Cerebellar nuclear complex (tissue), 1 donor: ENCODE measurements at places on chromosomes 2 and 18.

- DNase-seq: no peak
Measured at GRCh38 chr2:218829868-218830451, 1.6 kb downstream of the PRKAG3 start.

DNA sequence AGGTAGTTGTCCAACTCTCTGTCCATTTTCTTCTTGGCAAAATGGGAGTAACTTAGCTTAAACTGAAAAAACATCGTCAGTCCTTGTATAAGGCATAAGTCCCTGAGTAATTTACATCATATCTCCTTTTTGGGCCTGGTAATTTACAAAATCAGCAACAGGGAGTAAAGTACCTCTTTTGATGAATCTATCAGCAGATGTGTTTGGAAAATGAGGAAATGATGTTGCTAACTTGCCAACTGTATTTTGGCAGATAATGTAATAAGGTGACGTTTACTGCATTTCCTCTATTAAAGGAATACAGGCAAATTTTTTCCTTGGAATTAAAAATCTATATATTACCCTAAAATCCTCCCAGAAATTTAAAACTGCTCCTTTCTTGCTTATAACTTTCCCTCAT is 29.2 kb downstream of the ANKRD44 start:
- no peak for DNase-seq

GRCh38 chr2:215973954-215974699 is 39.2 kb downstream of the MREG start:
- DNase-seq: no peak

DNA sequence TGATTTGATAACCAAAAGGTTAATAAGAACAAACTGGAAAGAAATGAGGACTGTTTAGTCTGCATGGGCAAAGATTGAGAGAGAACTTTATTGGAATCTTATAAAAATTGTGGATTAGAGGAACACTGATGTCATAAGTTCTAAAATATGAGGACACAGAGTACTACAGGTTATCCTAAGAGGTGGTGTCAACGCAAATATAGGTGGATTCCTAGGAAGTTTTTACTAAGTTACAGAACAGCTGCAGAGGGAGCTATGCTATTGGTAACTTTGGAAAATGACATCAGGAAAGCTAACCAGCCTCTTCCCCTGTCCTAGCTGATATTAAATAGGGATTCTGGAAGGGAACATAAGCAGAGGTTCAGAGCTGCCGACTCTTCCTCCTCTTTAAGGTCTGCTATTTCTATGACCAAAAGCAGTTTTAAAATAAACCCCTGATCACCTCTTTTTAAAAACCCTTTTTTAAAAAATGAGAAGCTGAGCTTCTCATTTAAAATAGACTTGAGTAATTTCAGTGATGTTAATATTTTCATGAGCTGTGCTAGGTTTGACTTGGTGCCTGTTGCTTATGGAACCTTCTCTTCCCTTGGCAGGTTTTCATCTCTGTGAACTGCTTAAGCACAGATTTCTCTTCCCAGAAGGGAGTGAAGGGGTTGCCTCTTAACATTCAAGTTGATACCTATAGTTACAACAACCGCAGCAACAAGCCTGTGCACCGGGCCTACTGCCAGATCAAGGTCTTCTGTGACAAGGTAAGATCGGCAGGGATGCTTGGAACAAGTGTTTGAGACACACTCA is 34.2 kb downstream of the GRHL1 start:
- no peak for DNase-seq

- DNase-seq: no peak
Measured at GRCh38 chr18:62539284-62540165, 16.7 kb downstream of the ZCCHC2 start.

DNA sequence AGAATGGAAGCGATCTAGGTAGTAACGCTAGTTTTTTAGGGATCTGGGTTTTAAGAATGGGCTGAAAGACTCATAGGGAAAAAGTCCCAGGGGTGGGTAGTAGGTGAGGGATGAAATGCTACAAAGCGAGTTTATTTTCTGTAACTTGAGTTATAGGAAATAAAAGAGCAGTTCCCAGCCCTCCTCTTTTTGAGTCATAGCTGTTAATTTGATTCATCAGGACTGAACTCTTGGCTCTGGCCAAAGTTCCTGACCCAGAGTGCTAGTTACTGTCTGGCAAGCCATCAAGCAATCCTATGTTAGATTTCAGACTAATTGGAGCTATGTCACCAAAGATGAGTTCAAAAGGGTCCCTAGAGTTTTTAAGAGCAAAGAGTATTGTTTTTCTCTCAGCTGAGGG is 17.4 kb upstream of the NOSTRIN start:
- no peak for DNase-seq

DNA sequence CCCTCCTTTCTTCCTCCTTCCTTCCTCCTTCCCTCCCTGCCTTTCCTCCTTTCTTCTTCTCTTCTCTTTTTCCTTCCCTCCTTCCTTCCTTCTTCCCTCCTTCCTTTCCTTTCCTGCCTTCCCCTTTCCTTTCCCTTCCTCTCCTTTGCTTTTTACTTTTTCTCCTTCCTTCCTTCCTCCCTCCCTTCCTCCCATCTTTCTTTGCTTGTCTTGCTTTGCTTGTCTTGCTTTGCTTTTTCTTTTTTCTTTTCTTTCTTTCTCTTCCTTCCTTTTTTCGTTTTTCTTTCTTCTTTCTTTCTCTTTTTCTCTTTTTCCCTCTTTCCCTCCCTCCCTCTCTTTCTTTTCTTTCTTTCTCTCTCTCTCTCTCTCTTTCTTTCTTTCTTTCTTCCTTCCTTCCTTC is 113.0 kb downstream of the NYAP2 start:
- no peak for DNase-seq

DNA sequence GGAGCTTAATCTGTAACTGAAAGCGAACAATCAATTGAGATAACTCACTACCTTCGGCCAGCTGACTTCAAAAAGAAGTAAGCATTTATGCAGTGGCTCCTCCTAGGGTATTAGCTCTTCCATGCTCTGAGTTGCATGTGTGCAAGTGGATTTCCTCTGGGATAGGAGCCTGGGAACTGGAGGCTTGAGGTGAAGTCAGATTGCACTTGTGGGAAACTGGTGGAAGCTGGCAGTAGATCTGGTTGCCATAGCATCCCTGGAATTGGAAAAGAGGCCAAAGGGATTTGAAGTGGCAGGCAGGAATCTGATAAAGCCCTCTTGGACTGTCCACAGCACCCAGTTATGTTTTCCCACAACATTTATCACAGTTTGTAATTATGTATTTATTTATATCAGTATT is 50.6 kb upstream of the FMNL2 start:
- no peak for DNase-seq

- no peak for DNase-seq
Measured at GRCh38 chr2:98921062-98921461, 15.0 kb downstream of the CRACDL start.
